NB4 (cell line): ENCODE measurements at places on chromosomes 12 and 14.

- DNase-seq: no peak
These were observed 36.7 kb upstream of the IL22 start for GRCh38 chr12:68290126-68290525.

DNA sequence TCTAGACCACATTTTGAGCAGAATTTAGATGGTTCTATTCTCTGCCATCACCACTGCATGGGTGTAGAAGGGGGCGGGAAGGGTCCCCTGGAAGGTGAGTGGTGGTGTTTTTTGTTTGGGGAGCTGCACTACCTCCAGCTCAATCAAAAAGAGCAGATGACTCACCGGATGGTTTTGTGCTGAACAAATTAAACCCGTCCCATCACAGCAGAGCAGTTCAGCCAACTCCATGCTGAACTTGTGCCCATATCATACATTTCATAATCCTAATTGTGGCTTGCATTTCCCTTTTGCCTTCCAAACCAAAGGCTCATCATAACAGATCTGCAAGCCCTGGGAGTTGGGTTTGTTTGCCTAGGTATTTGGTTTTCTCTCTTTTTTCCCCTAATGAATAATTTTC, 53.0 kb upstream of the RPH3A start:
- DNase-seq: no peak

DNA sequence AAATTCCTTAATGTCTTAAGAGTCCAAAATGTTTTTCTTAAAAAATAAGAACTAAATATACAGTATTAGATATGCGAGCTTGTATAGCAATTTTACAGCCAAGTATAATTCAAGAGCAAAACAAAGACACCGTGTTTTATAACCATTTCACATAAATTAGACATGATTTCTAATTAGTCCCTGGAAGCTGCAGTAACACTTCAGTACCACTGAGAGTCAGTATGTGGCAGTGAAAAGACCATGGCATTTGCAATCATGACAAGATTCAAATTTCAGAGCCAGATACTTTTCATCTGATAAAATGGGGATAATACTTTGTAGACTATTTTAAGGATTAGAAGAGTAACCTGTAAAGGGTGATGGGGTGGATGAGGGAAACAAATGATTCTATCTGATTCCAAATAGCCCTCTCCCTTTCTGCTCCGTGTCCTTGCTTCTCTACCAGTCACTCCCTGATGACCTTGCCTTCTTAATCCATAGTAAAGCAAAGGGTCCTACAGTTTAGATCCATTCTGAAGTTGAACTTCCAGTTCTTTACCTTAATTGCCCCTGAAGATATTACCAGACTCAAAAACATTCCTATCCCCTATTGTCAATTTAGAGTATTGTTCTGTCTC, 145.4 kb upstream of the ABCD2 start:
- DNase-seq: peak; percentile 55

DNA sequence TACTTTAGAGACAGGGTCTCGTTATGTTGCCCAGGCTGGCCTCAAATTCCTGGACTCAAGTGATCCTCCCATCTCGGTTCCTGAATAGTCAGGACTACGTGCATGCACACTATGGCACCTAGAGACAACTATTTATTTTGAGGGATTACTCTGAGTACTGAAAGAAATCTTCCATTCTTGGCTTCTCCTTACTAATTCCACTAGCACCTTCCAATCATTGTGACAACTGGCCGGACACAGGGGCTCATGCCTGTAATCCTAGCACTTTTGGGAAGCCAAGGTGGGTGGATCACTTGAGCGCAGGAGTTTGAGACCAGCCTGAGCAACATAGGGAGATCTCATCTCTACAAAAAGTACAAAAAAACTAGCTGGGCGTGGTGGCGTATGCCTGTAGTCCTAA, 42.1 kb upstream of the MTERF2 start:
- DNase-seq: no peak

DNA sequence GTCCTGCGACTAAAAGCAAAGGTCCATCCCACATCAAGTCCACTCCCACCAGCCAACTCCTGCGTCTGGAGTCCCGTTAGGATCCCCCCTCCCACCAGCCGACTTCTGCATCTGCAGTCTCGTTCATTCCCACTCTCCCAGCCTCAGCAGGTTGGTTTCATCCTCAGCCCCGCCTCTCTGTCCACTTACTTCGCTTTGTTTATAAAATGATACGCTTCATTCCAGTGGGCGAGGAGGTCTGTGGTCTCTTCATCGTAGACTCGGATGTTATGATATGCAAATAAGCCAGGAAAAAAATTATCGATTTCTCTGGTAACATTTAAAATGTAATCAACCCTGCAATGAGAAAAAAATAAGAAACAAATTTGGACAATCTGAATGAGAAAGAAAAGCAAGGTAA, 56.8 kb downstream of the SSH1 start:
- DNase-seq: no peak

DNA sequence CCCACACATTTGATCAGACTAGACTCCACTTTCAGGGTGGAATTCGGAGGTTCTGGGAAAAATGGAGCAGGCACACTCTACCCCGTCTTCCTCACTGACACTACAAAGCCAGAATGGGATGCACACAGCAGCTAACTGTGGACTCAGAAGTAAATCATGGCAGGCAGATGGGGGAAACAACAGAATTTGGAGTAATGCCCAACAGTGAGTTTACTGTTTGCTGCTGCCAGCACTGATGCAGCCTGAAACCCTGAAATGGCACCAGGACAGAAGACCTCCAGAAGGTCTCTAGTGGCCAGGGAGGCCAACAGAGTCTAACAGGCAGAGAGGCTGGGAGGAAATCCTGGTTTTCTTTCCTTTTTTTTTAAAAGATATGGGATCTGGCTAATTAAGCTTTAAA, 24.6 kb downstream of the KCTD10 start:
- DNase-seq: no peak

GRCh38 chr12:13534645-13535398, 338.3 kb downstream of the EMP1 start:
- DNase-seq: peak; percentile 55

DNA sequence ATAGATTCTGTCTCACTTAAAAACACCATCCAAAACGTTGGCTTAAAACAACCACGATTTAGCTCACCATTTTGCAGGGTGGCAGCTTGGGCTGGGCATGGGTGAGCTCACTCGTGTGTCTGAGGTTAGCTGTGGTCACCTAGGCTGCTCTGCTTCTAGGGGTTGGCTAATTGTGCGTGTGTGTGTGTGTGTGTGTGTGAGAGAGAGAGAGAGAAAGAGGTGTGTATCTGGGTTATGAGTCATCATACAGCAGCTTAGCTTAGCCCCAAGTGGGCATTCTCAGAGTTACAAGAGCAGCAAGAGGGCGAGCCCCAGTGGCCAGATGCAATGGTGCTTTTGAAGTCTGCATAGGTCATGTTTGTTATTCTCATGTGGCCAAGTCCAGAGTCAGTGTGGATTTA, 6.0 kb downstream of the FBXW8 start:
- peak; percentile 95 for DNase-seq

DNA sequence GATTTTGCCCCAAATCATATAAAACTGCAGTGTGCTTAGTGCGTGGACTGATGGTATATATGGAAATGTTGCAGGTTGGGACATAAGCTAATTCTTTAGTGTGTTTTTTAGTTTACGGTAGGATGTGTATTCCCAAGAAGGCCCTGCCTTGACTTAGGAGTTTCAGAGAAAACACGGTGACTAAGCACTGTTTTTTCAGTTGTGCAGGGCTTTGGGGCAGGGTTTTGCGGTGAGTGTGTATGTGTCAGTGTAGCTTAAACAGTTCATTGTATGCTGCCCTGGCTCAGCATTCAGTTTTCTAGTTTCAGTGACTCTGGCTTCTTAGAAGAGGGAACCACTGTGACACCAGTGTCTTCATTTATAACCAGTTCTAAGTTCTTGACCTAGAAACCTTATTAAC, 101.2 kb downstream of the AKAP6 start:
- DNase-seq: no peak

DNA sequence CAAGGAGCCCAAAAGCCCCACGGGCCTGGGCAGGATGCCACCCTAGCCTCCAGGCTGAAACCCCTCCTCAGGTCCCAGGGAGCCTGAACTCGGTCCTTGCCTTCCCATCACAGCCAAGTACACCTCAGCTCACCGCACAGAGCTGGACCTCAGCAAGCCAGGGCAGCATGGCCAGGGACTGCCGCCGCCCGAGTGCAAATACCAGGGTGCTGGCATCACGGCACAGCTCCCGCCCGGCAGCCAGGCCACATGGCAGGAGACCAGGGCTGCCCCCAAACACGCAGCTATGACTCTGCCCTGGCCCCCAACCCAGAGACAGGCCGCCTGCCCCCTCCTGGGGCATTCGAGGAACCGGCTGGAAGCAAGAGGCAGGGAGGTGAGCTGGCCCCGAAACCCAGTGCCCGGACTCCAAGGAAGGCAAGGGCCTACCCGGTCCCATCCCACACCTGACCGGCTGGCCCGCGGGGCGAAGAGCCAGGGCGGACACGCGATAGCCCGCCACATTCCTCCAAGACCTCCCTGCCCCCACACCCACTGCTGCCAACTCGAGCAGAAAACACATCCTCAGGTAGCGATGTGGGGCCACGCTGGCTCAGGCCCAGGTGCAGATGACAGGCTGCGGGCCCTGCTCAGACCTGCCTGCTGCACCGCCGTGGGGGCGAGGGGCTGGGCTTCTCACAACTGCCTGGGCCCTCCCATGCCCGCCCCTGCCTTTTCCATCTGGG, 2.7 kb downstream of the JAG2 start:
- no peak for DNase-seq

GRCh38 chr14:59424341-59425071, 40.7 kb downstream of the GPR135 start:
- no peak for DNase-seq

DNA sequence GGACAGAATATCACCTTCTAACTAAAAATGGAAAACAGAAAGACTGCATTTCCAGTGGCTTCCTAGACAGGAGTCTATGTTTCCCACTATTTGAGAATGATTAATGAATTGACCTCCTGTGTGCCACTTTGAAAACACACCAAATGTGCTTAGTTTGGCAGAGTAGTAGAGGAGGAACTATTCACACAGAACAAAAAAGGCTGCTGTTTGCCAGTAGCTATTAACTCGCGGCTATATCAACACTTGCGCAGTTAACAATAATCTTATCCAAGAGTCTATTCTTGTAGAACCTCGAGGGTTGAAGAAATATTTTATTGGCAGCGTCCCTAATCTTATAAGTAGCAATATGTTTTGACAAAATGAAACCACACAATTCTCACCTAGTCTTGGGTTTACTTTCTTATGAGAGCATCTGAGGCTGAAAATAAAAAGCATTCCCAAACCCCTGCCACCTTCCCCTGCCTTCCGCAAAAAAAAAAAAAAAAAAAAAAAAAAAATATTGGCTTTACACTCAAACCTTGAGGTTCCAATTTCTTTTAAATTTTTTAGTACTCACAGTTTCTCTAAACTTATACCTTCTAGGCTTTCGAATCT, 127.3 kb upstream of the FLRT2 start:
- no peak for DNase-seq

DNA sequence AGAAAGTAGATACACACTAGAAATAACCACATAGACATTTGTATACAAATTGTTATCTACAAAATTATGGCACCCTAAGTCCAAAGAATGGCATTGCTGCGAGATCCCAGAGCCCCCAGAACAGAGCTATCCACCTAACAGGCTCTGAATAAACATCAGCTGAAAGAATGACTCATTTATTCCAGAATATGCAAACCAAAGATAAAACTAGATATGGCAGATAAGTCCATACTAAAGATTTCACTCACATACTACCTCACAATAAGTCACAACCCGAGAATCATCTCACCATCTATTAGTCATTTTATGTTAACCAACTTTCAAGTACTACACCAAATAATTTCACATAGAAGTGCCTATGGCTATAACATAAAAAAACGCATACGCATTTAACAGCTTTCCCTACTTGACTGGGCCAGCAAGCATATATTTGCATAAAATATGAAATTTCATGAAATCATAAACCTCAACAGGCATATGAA, 5.6 kb downstream of the CNIH1 start:
- DNase-seq: no peak

GRCh38 chr14:104563742-104564615, 15.6 kb upstream of the C14orf180 start:
- peak; percentile 70 for DNase-seq
